Glomerular endothelial cell (primary cell): ENCODE measurements at places on chromosomes 1 and 21. TPM values are rescaled to one million over a fixed set of nuclear protein-coding genes. Genes with fewer than 3 reads are reported as not detected.

The RGL1 gene
- 22.8 and 25.4 TPM in 2 replicates for total RNA-seq

DNA sequence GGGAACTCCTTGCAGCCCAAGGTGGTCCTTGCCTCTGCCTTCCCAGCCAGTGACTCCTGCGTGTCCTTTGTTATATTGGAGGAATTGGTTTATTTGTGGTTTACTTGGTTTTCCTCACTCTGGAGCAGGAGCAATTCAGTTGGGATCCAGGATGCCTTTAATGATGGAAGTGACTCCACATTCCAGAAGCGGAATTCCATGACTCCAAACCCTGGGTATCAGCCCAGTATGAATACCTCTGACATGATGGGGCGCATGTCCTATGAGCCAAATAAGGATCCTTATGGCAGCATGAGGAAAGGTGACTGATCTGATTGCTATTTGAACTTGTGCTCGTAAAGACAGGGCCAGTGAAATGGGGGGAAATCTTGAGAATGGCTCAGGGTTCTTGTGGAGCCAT lies 15.1 kb upstream of the PIGV start:
- no peak for DNase-seq

DNA sequence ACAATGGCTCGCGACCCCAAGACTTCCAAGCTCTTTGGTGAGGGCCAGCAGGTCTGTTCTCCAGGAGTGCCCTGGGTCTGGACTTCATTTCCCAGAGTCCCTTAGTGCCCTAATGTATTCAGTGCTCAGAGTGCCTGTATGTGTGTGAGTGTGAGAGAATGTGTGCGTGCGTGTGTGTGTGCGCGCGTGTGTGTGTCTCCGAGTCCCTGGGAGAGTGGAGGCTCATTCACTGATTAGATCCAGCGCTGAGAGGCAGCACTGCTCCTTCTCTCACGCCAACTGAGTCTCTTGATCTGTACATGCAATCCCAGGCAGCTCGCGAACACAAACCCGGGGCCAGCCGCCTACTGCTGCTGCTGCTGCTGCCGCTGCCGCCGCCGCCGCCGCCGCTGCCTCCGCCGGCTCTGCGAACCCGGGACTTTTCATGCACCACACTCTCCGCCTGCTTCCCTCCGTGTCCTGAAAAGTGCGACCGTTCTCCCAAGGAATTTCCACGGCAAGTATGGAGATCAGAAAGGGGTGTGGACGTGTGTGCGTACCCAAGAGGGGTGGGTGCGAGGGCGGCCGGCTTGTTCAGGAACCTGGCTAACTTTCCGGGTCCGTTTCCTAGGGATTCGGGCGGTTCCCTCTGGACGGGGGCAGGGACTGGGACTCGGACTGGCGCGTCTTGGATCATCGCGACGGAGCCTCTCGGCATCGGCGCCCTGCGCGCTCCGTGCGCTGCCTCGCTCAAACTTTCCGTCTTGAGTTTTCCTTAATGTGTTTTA lies at the start of gene RNF220:
Gene RNF220 (plus strand): TSS at position 225 of the 767 bp plus-strand sequence.
- no peak for DNase-seq

DNA sequence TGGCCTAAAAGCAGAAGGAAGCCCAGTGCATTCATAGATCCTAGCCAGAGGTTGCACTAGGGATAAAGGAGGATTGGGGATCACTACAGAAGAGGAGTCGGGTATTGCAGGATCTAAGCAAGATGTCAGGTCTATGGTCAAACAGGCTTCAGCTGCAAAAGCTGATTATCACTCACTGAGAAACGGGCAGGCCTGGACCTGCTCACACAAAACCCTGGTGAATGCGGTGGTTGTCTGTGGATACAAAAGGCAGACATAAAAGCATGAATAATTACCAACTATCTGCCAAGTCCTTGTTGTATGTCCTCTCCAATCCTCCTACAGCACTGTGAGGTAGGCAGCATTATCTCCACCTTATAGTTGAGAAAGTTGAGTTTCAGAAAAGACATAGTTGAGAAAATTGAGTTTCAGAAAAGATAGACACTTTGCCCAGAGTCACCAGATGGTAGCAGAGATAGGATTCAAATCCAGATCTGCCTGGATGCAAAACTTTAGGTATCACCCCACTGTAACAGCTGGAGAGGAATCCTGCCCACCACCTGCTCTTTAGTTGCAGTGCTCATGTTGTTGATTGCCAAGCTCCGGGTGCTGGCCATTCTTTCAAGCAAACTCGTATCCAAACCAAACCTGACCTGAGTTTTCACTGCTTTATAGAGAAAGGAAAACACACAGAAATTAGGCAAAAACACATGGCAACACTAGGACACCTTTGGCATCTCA lies 49.6 kb upstream of the HOOK1 start:
- no peak for DNase-seq

The TRABD2B gene
- 0.05 and 0.06 TPM in 2 replicates for total RNA-seq

GRCh38 chr1:205004351-205004750 lies 38.7 kb upstream of the CNTN2 start:
- no peak for DNase-seq

- DNase-seq, result no peak
Measured at GRCh38 chr21:36949171-36950141, 17.0 kb downstream of the HLCS start.

GRCh38 chr1:118954301-118954905 lies 33.7 kb downstream of the TBX15 start:
- DNase-seq, result no peak

DNA sequence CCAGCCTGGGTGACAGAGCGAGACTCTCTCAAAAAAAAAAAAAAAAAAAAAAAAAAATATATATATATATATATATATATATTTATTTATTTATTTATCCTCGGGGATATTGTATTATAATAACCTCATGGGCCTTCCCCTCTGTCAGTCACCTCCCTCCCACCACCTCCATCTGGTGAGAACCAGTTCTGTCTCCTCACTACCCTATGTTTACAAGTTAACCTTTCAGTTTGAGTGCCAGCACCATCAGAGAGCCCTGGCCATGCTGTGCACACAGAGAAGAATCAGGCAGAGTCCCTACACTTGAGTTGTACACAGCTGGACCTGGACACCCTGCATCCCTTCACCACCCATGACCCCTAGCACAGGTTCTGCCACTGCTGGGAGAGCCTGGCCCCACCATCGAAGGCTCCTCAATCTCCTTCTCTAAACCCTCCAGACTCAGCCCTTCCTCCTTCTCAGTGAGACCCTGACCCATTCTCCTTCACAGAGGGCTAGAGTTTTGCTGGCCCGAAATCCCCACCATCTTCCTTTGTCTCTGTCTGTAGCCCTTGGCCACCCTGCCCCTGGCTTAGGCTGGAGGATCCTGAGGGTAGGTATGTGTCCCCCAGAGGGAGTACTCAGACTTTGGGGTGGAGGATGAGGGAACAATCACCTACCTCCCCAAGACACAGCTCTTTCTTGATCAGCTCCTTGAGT lies 1.2 kb downstream of the S100A5 start:
- no peak for DNase-seq

DNA sequence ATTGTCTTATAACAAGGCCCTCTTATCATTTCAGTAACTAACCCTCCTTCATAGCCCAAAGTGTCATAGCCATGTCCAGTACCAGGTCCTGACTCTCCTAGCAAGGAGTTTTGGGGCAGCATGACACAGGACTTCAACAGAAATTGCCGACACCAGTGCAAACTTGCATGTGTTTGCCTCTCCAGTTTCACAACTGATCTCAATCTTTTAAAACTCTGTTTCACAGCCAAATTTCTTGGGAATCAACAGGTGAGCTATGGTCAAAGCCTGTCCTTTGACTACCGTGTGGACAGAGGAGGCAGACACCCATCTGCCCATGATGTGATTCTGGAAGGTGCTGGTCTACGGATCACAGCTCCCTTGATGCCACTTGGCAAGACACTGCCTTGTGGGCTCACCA lies 36.8 kb downstream of the LAMC2 start:
- DNase-seq, result no peak

The BLACAT1 gene
- total RNA-seq, result not detected in 2 replicates
